ENCODE measurements at places on chromosomes 3 and 15.
A peak's percentile ranks its signal among the peaks of the same experiment; 100 is the strongest.

DNA sequence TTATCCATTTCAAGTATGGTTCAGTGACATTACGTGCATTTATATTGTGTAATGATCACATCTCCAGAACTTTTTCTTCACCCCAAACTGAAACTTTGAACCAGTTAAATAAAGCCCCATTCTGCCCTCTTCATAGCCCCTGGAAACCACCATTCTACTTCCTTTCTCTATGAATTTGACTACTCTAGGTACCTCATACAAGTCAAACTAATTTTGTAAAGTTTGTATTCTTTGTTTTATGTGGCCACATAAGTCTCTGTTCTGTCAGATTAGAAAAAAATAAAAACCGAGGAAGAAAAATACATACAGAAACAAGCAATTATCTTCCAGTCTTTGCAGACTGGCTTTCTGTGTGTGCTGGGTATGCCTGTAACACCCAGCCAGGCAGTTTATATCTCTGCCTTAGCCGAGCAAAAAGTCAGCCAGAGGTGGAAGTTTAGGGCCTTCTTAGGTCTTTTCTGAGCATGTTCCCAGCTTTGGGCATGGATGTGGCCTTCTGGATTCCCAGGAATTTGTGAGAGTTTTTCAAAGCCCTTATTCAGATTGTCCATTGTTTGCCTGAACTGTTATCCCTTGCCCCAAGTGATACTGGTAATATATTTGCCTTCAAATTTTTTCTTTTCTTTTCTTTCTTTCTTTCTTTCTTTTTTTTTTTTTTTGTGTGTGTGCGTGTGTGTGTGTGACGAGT, 6.0 kb upstream of the GRAMD1C start:
- ATAC-seq: no peak

DNA sequence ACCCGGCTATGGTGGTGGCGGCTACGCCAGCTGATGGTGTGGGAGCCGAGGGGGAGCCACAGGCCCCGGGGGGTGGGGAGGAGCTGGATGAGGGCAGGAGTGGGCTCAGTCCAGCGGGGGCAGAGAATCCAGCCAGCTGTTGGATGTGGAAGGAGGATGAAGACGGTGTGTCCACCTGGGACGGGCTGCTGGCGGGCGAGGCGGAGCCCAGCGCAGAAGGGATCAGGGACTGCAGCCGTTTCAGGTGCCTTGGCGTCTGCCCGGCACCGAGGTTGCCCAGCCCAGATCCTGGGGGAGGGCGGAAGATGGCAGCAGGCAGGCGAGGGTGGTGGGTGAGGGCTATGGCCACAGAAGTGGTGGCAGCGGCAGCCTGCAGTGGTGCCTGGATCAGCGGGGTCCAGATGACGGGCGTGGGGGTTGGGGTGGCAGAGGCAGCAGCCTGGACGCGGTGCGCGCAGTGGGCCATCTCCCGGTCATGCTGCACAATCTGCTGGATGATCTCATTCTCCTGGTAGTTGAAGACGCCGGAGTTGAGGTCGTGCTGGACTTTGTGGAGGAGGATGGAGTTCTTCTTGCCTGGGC, 45.3 kb downstream of the HCN4 start:
- ATAC-seq: no peak

GRCh38 chr3:59212128-59212779, 162.4 kb upstream of the CFAP20DC start:
- peak; percentile 88 for ATAC-seq

DNA sequence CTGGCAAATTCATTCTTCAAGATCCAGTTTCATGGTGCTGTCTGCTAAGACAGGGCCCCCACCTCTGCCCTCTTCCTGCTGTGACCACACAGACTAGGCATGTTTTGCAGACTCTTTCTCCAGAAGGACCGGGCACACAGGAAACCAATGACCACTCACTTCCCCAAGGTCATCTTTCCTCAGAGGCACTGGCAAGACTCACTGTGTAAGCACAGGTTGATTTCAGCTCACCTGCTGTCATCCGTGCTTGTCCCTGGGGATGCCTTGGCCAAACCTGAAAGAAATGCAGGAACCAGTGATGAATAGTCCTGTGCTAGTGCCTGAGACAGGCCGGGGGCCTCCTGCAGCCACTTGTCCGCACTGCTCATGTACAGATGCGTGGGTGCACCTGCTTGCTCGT, 33.5 kb downstream of the ALS2CL start:
- ATAC-seq: no peak

DNA sequence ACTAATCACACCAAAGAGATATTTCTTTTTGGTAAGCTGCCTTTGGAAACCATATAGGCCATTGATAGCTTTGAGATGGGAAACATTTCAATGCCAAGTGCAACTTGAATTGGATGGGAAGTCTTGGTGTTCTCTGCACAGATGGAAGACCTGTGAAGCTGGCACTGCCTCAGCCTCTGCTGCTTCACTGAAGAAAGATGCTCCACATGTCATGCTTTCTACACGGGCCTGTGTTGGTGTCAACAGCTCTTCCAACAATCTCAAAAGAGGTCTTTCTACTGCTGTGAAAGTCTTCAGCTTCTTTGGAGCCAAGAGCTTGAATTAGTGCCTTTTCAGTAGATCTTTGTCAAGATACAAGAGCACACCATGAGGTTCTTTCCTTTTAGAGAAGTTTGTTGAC, 169.0 kb downstream of the SPATA16 start:
- ATAC-seq: no peak

- peak; percentile 47 for ATAC-seq
Measured at GRCh38 chr3:23916152-23916885, 471 bp downstream of the NKIRAS1 start.

GRCh38 chr3:22582266-22582665, 620.9 kb upstream of the UBE2E2 start:
- peak; percentile 74 for ATAC-seq

DNA sequence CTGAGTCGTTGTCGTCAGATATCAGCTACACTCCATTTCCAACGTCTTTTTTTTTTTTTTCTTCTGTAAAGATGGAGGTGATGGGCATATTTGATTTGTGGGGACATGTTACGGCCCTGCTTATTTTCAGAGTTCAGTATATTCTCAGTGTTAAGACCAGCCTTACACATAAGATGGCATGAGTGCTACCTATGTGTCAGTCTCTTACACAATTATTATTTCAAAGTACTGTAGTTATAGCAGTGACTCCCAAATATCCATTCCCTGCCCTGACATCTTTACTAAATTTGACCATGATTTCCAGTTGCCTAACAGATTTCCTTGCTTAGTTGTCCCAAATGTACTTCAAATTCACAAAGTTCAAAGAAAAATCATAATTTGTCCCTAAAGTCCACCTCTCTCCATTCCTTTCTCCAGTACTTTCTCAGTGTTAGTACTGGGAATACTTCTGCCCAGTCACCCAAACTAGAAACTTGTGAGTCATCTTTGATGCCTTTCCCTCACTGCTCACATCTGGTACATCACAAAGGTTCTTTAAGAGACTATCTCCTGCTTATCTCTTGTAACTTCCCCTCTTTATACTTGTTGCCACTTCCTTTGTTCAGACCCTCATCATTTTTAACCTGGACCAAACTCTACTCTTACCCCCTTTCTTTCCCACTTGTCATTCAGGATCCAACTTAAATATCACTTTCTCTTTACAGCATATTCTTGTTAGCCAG, 67.0 kb downstream of the ZNF609 start:
- peak; percentile 81 for ATAC-seq

DNA sequence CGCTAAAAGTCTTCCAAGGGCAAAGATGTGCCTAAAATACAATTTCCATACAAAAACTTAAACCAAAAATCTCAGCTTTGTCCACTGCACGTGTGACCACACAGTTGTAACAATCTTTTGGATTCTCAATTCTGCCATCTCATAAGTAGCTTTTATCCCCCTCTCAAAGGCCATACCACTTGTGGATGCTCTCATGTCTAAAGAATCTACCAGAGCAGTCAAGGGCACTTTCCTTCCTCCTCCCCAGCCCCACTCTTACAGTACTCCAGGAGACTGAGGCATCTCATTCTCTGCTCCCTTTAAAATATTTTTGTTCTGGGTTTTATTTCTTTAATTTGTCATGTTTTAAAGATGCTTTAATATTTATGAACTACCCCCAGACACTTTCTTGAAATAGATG, 102.3 kb upstream of the PFN2 start:
- ATAC-seq: no peak

GRCh38 chr3:69692761-69693160, 46.5 kb upstream of the MITF start:
- ATAC-seq: no peak
